ENCODE measurements at places on chromosomes 16 and 17. TPM values are rescaled to one million over a fixed set of nuclear protein-coding genes. Genes with fewer than 3 reads are reported as not detected.

GRCh38 chr16:97822-98221 is 19.8 kb downstream of the MPG start:
- no peaks in the 10 kb centered on the region for H3K27me3 ChIP-seq
- peaks cover 15% of the 10 kb centered on the region for H3K36me3 ChIP-seq
- H3K4me3 ChIP-seq, result no peak overlapping the region
- no peak overlapping the region for H3K27ac ChIP-seq

- H3K4me3 ChIP-seq, result peak overlapping the region; percentile 63
- peaks cover 19% of the 10 kb centered on the region for H3K27me3 ChIP-seq
- peaks cover 19% of the 10 kb centered on the region for H3K4me1 ChIP-seq
- no peak overlapping the region for H3K27ac ChIP-seq
- peaks cover 2% of the 10 kb centered on the region for H3K36me3 ChIP-seq
- peak; percentile 93 for DNase-seq
Observed at GRCh38 chr16:67155295-67156142, 4.2 kb downstream of the TRADD start.

DNA sequence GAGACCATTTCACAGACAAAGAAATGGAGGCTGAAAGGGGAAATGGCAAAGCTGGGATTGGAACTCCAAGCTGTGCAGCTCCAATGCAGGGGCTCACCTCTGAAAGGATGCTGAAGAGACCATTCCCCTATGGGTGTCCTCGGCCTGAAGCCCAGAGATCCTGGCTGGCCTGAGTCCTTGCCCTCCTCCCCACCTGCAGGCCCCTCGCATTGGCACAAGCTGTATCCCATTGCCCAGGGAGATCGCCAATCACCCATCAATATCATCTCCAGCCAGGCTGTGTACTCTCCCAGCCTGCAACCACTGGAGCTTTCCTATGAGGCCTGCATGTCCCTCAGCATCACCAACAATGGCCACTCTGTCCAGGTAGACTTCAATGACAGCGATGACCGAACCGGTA is 2.6 kb downstream of the CA7 start:
- H3K27me3 ChIP-seq, result peaks cover 41% of the 10 kb centered on the region
- no peak overlapping the region for H3K4me3 ChIP-seq
- DNase-seq, result no peak
- H3K4me1 ChIP-seq, result peaks cover 24% of the 10 kb centered on the region
- no peak overlapping the region for H3K27ac ChIP-seq
- no peaks in the 10 kb centered on the region for H3K36me3 ChIP-seq

- DNase-seq, result no peak
- no peaks in the 10 kb centered on the region for H3K36me3 ChIP-seq
- no peaks in the 10 kb centered on the region for H3K27me3 ChIP-seq
Observed at GRCh38 chr16:15498427-15499175, 64.2 kb downstream of the BMERB1 start.

- H3K4me1 ChIP-seq, result no peaks in the 10 kb centered on the region
- DNase-seq, result no peak
- no peaks in the 10 kb centered on the region for H3K36me3 ChIP-seq
- no peaks in the 10 kb centered on the region for H3K27me3 ChIP-seq
- no peak overlapping the region for H3K27ac ChIP-seq
- H3K4me3 ChIP-seq, result no peak overlapping the region
Observed at GRCh38 chr17:12851901-12852435, 62.7 kb downstream of the ARHGAP44 start.

DNA sequence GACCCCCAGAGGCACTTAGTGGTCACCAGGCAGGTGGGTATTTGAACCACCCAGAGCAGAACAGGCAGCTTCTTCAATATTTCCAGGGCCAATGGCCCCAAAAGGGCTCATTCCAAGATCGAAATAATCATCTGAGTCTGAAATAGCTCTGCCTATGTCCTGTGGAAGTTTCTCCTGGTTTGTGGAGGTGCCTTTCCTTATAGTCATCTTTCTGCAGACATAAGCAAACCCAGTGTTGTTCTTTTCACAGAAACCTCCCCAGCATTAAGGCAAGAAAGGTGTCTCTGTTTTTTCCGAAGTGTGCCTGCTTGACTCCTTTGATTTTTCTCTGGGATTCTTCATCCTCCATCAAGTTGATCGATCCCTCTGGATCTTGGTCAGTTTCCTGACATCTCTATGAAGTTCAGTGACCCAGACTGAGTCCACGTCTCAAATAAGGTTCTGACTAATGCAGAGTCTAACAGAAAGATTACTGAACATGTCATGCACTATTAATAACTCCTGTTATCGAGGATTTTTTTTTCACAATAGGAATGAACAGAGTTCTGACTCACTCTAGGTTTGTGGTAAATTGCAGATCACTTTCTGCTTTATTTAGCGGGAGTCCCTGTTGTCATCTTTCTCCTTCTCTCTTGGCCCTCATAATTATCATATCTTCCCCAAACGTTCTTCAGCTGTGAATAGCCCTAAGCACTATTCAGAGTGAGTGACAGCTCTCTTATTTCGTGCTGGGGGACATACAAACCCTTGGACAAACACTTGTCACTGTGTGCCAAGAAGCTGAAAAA is 1.5 kb downstream of the LRRC3C start:
- no peaks in the 10 kb centered on the region for H3K27me3 ChIP-seq
- peak overlapping the region; percentile 87 for H3K27ac ChIP-seq
- no peaks in the 10 kb centered on the region for H3K36me3 ChIP-seq

DNA sequence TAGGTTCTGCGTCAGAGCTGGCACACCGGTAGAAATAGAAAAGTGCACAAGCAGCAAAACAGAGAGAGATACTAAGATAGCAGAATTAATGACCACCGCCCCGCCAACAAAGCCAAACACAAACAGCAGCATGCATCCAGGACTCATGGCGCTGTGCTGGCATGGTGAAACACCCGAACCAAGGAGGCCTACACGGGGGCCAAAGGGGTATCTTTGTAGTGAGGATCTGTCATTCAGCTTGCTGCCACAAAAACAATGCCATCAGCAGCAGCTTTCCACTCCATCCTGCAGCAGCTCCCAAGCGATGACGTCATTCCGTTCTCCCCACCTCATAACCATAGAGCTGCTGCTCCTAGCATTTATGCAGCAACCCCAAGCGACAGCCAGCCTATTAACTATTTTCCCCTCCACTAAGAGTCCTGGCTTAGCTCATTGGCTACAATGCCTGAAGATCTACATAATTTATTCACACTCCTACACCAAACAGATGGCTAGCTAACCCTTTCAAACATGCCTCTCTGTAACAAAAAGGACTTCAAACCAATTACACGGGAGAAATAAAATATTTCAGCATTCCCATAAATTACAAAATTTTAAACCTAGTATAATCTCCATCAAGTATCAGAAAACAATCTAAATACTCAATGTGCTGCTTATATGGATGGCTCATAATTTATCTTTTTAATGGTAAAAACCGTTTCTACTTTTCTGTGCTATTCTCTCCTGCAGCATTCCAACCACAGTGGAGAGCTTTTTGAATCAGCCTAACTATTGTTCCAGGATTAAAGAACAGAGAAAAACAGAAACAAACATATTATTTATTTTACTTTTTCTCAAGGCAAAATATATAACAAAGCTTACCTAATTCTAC is 73.9 kb downstream of the SPAG9 start:
- DNase-seq, result no peak
- no peaks in the 10 kb centered on the region for H3K27me3 ChIP-seq
- H3K27ac ChIP-seq, result no peak overlapping the region

GRCh38 chr17:81920612-81921536 is 2.9 kb upstream of the SIRT7 start:
- H3K27me3 ChIP-seq, result no peaks in the 10 kb centered on the region
- H3K4me3 ChIP-seq, result no peak overlapping the region
- peaks cover 4% of the 10 kb centered on the region for H3K36me3 ChIP-seq

- no peak for DNase-seq
- H3K36me3 ChIP-seq, result peaks cover 17% of the 10 kb centered on the region
- no peak overlapping the region for H3K27ac ChIP-seq
Observed at GRCh38 chr16:48560692-48561091, 49.3 kb downstream of the N4BP1 start.

GRCh38 chr17:37458805-37459204 is 30.9 kb upstream of the DUSP14 start:
- H3K27me3 ChIP-seq, result no peaks in the 10 kb centered on the region
- no peak overlapping the region for H3K4me3 ChIP-seq
- DNase-seq, result no peak
- peak overlapping the region; percentile 50 for H3K27ac ChIP-seq
- peaks cover 22% of the 10 kb centered on the region for H3K36me3 ChIP-seq
- H3K4me1 ChIP-seq, result peaks cover 16% of the 10 kb centered on the region

Gene PRKCA
- total RNA-seq, result 80.1 TPM

Gene EVPL
- not detected for total RNA-seq

Measured in osteocyte (in vitro differentiated cells).